ENCODE measurements at places on chromosomes 7 and 10. TPM values are rescaled to one million over a fixed set of nuclear protein-coding genes. Genes with fewer than 3 reads are reported as not detected.
A peak's percentile ranks its signal among the peaks of the same experiment; 100 is the strongest.

DNA sequence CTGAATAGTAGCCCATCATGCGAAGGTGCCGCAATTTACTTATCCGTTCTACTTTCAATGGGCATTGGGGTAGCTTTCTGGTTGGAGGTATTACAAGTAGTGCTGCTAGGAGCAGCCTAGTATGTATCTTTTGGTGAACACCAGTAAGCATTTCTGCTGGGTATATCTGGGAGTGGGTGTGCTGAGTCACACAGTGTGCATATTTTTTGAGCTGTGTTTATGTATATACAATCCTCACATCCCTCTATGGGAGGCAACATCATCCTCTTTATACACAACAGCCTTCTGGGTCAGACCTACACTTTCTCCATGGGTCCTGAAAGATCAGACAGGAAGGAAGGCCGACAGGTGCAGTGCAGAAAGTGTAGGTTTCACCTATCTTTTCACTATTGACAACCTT, 36.3 kb downstream of the PYROXD2 start:
- DNase-seq = no peak

- DNase-seq = peak; percentile 47
These were observed 233.7 kb downstream of the PTPRN2 start for GRCh38 chr7:158353606-158354570.

Gene NDUFB2
- polyA plus RNA-seq = 501 TPM

Gene NXPH1
- 0.19 TPM for polyA plus RNA-seq

GRCh38 chr10:34908481-34908880, 93.4 kb upstream of the PARD3 start:
- no peak for DNase-seq

GRCh38 chr7:127792528-127793342, 140.7 kb downstream of the SND1 start:
- peak; percentile 37 for DNase-seq

- no peak for DNase-seq
These were observed 91.2 kb upstream of the WNT16 start for GRCh38 chr7:121237601-121238000.

DNA sequence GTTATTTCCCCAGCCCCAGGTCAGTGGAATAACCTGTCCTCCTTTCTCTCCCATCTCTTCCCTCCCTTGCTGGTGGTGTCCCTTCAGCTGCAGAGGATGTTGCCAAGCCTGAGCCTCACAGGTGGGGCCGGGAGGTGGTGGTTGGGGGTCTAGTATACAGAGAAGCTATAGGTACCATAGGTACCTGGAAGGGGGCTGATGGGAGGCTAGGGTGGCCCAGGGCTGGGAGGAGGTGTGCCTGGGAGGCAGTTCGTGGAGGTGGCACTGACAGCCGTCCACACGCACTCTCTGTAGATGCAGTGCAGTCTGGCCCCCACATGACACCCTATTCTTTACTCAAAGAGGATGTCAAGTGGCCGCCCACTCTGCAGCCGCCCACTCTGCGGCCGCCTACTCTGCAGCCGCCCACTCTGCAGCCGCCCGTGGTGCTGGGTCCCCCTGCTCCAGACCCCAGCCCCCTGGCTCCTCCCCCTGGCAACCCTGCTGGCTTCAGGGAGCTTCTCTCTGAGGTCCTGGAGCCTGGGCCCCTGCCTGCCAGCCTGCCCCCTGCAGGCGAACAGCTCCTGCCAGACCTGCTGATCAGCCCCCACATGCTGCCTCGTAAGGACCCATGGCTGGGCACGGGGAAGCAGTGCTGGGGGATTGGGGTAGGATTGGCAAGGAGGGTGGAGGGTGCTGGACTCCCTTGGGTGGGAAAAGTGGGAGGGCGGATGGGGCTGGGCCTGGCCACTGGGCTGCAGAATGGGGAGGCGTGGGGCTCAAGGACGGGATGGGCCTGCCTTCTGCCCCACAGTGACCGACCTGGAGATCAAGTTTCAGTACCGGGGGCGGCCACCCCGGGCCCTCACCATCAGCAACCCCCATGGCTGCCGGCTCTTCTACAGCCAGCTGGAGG, 9.5 kb downstream of the IRF5 start:
- DNase-seq = no peak

GRCh38 chr7:134755422-134756022, 23.9 kb upstream of the CALD1 start:
- no peak for DNase-seq

Gene CPVL
- 320 TPM for polyA plus RNA-seq

Gene CDC14C
- 0.06 TPM for polyA plus RNA-seq

DNA sequence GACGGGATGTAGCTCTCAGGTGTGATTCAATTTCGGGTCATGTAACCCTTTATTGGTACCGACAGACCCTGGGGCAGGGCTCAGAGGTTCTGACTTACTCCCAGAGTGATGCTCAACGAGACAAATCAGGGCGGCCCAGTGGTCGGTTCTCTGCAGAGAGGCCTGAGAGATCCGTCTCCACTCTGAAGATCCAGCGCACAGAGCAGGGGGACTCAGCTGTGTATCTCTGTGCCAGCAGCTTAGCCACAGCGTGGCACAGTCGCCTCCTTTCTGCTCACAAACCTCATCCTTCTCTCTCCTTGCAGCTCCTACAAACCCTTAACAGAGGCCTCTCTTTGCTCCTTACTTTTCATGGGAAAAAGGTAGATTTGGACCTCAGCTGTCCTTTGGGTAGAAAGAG, 197.5 kb upstream of the PRSS58 start:
- DNase-seq = no peak

- no peak for DNase-seq
These were observed 8.5 kb upstream of the CSTF2T start for GRCh38 chr10:51707821-51708424.

Gene PIP
- polyA plus RNA-seq = not detected

GRCh38 chr7:157464971-157465886, 128.4 kb downstream of the DNAJB6 start:
- no peak for DNase-seq

Data from small intestine (tissue), 16 donors.